Cerebellar nuclear complex (tissue), 1 donor: ENCODE measurements at places on chromosomes 6 and 20.

DNA sequence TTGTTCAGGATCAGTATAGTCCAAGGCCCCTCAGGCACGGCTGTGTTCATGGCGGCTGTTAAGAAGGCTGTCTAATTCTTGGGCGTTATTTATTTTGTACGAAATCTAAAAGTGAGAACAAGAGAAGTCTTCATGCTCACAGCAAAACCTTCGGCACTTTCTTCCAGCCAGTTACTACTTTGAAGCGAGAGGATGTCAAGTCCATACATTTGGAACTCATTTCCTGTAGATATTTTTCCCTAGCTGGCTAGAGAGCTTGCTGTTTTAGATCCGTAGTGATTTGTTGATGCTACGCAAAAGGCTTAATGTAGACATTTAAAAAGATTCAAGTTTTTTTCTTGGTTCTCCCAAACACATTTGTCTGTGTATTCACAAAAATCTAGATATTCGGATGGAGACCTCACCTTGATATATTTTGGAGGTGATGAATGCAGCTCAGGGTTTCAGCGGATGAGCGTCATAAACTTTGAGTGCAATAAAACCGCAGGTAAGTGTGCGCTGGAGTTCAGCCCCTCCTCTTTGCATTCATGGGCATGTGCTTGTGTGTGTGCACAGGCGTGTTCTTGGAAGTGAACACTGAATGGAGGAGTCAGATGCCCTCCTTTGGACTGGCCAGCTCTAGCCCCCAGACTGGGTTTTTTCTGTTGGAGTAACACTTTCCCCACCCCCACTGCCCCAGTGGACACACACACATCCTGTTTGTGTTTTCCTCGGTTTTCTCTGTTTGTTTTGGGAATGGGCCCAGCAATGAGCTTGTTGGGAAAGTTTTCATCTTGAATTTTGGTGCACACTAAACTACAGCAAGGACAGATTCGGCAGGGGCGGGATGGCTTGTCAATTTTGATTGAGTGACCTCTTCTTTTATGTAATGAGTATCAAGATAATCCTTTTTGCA is 65.4 kb downstream of the IGF2R start:
- DNase-seq, result no peak

- no peak for DNase-seq
These were observed 148.5 kb downstream of the EDN3 start for GRCh38 chr20:59448851-59449444.

DNA sequence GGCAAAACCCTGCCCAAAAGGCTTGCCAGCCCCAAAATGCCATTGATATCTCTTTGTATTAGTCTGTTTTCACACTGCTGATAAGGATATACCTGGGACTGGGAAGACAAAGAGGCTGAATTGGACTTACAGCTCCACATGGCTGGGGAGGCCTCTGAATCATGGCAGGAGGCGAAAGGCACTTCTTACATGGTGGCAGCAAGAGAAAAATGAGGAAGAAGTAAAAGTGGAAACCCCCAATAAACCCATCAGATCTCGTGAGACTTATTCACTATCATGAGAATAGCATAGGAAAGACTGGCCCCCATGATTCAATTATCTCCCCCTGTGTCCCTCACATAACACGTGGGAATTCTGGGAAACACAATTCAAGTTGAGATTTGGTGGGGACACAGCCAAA is 28.6 kb downstream of the MBOAT1 start:
- no peak for DNase-seq

- DNase-seq, result no peak
These were observed 12.8 kb upstream of the DNAAF9 start for GRCh38 chr20:3420211-3420707.

DNA sequence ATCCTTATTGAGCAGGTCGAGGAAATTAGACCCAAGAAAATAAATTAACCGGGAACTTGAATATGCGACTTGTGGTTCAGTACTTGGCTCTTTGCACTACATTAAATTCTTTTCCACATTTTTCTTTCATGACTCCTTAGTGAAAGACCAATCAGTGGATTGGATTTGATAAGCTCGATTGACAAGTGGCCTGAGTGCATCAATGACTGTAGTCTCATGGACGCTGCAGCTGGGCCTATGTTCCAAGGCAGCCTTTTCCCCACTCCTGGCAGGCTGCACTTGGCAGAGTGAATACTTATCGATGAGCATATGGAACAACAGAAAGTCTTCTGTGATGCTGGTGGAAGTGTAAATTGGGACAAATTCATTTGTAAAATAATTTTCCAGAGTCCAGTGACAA is 210.8 kb upstream of the EXOC2 start:
- DNase-seq, result no peak

DNA sequence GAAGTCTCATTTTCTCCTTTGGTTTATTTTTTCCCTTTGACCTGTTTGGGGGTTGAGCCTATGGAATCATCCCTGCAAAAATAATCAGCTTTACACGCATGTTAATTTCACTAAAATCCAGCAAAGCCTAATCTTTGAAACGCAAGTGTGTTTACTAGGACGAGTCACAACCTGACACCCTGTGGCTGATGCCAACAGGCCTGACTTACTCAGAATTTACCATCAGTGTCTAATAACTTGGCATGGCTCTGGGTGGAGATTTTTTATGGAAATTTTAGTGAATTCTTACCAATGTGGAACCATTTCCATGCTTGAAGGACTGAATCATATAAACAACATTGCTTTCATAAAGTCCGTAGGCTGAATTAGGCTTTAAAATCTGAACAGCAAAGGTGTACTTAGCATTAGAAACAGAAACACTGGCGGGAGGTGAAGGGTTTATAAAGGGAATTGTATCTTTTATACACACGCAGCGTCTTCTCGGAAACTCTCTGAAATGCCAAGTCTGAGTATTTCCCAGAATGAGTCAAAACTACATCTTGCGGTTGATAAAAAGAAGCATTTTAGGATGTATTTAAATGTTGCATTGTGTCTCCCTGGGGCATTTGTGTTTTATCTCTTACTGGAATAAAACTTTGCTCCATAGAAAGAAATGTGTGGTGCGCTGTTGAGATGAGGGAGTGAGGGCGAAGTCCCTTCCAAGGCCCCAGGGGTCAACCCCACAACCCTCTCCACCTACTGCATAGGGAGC is 81.2 kb downstream of the DACT2 start:
- DNase-seq, result no peak

DNA sequence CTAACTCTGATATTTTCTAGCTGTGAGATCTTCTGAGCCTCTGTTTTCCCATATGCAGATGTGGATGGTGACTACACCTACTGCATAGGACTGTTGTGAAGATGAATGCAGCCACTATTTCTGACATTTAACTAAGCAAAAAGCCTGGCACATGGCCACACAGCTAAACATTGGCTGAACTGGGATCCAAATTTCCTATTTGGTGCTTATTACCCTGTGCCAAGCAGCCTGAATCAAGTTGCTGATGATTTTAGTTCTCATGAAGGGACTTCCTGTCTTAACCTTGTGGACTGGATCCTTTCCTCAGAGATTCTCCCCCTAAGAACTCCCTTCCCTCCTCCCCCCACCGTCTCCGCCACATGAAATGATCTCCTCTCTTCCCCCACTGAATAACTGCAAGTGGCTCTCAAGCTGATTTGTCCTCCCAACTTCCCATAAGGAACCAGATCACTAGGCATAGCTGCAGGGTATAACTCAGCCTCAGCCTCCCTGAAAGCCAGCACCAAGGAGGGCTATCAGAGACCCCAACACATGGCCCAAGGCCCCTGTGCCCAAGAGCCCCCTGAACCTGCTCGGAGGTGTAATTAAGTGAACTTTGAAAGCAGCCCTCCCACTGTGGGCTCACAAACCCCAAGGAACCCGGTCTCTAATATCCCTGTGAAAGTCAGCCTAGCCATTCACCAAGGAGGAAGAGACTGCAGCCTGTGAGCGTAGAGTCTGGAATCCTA is 55.7 kb downstream of the MAFB start:
- DNase-seq, result no peak

DNA sequence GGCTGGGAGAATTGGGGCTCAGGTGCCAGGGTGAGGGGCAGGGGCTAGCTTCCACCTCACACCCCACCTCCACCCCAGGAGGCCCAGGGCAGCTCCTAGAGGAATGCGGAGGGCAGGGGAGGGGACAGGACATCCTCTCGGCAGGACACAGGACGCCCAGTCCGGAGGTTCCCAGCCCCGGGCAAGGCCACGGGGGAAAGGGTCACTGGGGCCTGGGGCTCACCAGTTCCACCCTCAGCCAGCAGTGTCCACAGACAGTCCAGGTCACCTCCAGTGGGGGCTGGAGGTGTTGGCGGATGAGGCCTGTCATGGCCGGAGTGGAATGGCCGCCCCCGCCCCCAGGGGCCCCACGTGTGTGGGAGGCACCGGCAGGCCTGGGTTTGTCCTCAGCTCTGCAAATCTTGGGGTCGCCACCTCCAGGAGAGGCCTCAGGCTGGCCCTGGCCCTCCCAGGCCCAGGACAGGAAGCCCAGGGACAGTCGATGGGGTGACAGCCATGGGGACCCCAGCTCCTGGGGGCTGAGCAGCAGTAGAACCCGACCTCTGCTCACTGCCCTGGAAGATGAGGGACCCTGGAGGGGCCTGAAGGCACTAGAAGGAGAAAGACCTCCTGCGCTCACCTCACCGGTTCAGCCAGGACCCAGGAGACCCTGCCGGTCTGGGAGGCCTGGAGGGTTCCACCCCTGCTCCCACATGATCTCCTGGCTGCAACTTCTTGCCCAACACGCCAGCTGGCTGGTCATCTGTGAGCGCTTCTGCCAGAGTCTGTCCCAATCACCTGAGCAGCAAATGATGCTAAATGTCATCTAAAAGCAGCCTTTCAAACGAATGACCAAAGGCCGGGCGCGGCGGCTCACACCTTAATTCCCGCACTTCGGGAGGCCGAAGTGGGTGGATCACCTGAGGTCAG is 13.0 kb upstream of the ABHD16B start:
- DNase-seq, result peak; percentile 79

DNA sequence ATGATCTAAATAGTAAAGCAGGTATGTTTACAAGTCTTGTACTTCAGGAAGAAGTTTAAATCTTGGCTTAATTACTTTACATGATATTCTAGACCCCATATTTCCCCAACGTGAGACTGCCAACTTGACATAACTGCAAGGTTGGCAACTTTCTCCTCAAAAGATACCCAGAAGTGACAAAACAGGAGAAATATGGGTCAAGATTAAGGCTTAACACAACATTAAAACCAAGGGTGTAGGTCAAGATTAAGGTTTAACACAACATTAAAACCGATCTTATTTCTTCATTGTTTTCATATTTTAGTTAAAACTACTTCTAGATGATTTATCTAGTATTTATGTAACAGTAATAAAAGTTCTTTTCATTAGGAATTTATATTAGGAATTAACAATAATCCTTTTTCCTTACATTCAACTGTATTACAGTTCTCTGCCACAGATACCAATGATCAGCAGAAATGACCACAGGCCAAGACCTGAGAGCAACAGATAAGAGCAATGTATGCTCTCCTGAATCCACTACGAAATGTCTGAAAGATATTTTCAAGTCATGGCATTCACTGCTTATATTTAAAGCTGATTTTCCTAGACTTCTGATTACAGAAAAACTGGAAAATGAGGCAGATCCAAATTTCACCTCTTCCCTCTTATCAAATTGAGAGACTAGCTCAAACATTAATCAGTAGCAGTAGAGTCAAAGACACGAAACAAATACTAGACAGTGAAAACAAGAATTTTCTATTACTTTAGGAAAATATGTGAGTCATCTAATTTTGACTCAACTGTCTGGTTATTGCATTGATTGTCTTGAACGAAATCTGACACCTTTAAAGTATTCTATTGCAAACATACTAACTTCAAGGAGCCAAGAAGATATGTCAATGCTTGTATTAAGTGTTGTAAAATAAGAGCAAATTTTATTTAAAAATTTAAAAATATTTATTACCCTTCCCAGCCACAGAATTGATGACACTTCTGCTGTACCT is 72.3 kb downstream of the RNGTT start:
- no peak for DNase-seq

GRCh38 chr20:33132513-33133372 is 35.2 kb upstream of the BPIFA2 start:
- DNase-seq, result no peak

DNA sequence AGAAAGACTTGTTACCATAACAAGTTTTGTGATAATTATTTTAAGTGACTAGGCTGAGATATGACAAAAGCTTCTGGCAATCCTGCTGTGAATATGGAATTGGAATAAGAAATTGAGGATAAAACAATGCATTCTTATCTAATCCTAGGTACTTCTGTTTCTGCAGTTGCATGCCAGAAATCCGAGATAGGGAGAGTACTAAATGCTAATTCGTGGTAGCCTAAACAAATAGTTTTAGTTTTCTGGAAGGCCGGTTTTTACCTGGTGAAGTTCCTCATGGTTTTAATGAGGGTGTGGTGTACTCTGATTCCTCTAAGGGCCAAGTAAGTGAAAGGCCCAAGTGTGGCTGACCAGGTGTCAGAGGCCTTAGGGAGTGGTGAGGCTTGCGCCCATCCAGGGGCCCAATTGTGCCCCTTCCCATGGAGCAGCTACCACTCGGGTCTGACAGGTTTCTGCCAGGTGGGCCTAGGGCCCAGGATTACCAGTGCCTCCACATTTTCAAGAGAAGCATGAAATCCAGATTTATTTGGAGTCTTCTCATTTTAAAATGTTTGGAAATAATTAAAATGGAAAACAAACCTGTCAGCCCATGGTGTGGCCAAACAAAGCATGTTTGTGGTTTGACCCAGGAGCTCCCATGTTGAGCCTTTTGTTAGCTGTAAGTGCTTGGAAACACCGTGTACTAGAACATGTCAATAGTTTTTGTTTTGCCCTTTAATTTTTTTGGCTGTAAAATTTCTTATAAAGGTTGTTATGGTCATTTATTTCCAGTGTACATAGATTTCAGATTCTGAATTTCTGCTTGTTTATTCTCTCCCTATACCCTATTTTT is 6.6 kb downstream of the PLCB4 start:
- no peak for DNase-seq

DNA sequence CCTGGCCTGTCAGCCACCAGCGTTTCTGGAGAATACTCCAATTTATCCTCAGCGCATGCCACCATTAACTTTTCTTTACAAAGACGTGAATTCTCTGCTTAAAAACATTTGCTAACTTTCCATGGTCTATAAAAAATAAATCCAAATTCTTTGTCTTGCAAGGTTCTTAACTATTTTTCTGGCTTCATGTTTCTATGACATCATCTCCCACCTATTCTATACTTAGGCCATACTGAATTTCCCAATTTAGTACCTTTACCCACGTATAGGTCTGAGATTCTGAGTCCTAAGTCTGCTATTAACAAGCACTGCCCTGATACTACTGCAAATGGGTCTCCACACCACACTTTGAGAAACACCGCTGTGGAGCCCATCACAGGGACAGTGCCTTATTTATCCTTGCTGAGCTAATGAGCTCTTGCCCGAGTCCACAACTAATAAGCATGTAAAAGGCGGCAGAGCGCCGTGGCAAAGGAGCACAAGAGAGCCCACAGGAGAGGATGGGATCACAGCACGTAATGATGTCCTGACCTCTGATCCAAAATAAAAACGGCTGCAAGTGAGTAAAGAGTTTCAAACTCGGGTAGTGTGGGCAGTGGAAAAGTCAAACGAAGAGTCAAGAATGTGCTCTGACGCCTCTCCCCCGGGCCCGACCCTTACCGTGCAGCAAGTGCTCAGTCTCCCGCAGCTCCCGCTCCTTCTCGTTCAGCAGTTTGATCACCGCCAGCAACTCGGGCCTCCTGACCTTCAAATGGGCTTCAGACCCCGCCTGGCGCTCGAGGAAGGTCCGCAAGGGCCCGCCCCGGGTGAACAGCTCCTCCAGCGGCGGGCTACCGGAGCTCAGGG is 519 bp downstream of the MTRF1L start:
- DNase-seq, result no peak
